CD4-positive, alpha-beta T cell (primary cell): ENCODE measurements at places on chromosomes 11 and 22.

DNA sequence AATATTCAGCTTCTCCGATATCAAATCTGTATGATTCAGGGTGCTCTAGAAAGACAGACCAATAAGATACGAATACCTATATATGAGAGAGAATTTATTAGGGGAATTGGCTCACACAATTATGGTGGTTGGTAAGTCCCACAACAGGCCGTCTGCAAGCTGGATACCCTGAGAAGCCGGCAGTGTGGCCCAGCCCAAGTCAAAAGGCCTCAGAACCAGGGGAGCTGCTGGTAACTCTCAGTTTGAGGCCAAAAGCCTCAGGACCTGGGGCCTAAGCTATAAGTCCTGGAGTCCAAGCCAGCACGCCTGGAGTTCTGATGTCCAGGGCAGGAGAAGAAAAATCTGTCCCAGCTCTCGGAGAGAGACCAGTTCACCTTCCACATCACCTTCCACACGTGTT lies 318.7 kb downstream of the BRD1 start:
- no peak for DNase-seq

- DNase-seq = no peak
Observed at GRCh38 chr11:82233201-82233600, 500.5 kb downstream of the FAM181B start.

GRCh38 chr11:122594986-122595645 lies 60.4 kb upstream of the UBASH3B start:
- DNase-seq = no peak

DNA sequence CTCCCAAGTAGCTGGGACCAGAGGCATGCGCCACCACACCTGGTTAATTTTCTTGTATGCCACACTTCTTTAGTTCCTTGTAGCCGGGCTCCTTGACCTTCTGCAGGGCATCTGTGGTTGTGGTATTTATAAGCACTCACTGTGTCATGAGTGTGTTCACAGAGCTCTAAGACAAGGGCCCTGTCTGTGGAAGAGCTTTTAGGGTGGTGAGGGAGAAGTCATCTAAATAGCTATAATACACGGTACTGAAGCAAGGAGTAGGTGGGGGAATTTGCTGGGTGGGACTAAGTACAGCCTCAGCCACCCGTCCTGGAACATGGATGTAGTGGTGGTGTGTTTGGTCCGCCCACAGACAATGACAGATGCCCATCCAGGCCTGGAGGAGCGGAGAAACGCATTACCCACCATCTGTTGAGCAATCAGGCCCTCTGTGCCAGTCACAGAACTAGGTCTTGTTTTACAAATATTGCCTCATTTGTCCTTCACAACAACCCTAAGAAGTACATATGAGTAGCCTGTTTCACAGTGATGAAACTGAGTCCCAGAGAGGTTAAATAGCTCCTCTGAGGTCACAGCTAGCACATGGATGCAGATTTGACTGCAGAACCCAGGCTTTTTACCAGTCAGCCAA lies 10.1 kb downstream of the ACO2 start:
- DNase-seq = no peak

- no peak for DNase-seq
Observed at GRCh38 chr11:110200241-110200640, 96.2 kb downstream of the RDX start.

GRCh38 chr11:20739577-20739976 lies 70.2 kb downstream of the NELL1 start:
- DNase-seq = no peak

GRCh38 chr11:57787920-57788702 lies 26.5 kb downstream of the CTNND1 start:
- no peak for DNase-seq

GRCh38 chr22:32862936-32863661 lies 61.6 kb downstream of the TIMP3 start:
- DNase-seq = no peak

GRCh38 chr11:35845860-35846259 lies 98.0 kb upstream of the LDLRAD3 start:
- no peak for DNase-seq

DNA sequence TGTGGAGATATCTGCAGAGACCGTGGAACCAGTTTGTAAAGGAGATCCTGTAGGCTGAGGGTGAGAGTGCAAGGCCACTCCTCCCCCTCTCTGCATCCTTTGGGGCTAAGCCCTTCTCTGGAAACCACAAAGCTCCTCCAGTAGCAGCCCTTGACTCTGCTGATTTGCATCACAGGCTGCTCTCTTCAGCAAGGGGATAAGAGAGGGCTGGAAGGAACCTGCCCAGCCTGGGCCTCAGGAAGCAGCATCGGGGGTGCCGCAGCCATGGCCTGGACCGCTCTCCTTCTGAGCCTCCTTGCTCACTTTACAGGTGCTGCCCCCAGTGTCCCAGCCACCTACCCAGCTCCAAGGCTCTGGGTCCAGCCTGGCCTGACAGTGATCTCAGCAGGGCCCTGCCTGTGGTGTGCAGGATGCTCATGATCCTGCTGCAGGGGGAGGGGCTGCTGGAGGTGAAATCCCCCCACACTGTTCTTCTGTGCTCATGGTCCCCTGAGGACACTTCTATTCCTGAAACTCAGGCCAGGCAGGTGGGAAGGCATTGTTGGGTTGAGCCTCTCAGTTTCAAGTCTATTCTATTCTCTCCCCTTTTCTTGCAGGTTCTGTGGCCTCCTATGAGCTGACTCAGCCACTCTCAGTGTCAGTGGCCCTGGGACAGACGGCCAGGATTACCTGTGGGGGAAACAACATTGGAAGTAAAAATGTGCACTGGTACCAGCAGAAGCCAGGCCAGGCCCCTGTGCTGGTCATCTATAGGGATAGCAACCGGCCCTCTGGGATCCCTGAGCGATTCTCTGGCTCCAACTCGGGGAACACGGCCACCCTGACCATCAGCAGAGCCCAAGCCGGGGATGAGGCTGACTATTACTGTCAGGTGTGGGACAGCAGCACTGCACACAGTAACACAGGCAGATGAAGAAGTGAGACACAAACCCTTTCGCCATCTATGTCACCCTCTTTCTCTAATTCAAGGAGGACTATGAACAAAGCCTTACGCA lies 68.5 kb upstream of the IGLL5 start:
- no peak for DNase-seq

- no peak for DNase-seq
Observed at GRCh38 chr11:87724358-87724757, 450.9 kb downstream of the RAB38 start.

DNA sequence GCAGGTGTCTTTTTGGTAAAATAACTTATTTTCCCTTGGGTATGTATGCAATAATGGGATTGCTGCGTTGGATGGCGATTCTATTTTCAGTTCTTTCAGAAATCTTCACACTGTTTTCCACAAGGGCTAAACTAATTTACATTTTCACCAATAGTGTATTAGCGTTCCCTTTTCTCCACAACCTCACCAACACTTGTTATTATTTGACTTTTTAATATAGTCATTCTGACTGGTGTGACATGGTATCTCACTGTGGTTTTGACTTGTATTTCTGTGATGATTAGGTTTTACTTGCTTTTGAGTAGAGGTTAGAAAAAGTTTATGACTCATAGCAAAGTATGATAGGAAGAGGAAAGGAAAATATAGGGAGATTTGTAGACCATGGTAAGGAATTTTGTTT lies 92.3 kb downstream of the DLG2 start:
- DNase-seq = no peak

DNA sequence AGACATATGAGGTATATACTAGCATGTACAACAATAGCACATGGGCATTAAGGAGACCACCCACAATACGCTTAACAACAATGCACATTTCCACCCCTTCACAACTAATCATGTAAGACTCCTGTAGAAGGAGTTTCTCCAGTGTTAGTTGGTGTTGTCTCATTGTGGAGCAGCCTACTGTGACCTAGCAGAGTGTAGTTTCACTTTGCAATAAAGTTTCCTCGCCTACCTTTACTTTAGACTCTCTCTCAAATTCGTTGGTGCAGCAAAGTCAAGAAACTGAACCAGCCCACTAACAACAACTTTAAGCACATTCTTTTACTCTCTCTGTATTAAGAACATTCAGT lies 863.6 kb downstream of the FAM181B start:
- no peak for DNase-seq

GRCh38 chr22:31139866-31140716 lies at the start of gene PLA2G3:
TSS of gene PLA2G3 (minus strand) at chr22:31140508. CDS start at chr22:31140354, 154 bp downstream.
- DNase-seq = no peak

DNA sequence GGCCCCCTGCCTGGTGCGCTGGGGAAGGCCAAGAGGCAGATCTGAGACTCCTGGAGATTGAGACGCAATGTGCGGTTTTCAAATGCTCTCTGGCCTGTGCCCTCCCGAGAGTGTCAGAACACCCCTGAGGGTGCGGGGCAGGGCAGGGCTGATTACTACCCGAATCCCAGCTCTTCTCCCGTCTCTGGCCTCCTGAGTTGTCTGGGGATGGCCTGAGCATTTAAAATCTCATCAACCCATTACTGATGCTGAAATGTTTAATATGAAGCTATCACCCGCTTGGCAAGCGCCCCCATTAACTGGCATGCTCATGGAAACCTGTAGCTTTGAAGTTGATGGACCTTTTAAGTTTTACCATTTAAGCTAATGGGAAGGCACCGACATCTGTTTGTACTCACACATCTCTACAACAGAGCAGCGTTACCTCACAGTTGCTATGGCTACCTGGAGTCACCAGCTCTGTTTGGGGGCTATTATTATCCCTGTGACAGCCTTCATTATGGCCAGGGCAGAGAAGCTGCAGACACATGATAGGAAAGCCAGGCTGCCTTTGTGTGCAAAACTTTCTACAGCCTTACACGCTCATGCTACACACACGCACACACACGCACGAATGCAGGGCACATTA lies 3.6 kb upstream of the MB start:
- DNase-seq = no peak

GRCh38 chr11:122322329-122322728 lies 206.3 kb upstream of the BLID start:
- DNase-seq = no peak

DNA sequence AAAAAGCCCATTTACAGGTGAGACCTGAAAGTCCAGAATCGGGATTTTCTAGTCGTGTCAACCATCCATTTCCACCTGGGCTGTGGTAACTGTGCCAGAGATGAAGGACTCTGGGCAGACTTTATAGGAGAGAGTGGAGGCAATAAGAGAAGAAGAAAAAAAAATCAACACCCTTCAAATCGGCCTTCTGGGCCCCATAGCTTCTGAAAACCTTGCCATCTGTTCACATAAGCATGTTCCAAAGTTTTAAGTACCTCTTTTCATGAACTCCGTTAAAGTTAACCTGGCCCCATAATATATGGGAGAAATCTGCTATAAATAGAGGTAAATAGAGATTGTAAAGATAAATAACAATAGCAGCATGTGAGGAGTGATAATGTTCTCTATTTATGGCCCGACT lies 470.5 kb downstream of the MIAT start:
- DNase-seq = no peak

GRCh38 chr11:120747850-120748814 lies 236.6 kb downstream of the GRIK4 start:
- no peak for DNase-seq

- peak; percentile 72 for DNase-seq
Observed at GRCh38 chr11:64745521-64746328, 1.8 kb upstream of the RASGRP2 start.

- DNase-seq = no peak
Observed at GRCh38 chr11:24828938-24829605, 332.2 kb downstream of the LUZP2 start.

DNA sequence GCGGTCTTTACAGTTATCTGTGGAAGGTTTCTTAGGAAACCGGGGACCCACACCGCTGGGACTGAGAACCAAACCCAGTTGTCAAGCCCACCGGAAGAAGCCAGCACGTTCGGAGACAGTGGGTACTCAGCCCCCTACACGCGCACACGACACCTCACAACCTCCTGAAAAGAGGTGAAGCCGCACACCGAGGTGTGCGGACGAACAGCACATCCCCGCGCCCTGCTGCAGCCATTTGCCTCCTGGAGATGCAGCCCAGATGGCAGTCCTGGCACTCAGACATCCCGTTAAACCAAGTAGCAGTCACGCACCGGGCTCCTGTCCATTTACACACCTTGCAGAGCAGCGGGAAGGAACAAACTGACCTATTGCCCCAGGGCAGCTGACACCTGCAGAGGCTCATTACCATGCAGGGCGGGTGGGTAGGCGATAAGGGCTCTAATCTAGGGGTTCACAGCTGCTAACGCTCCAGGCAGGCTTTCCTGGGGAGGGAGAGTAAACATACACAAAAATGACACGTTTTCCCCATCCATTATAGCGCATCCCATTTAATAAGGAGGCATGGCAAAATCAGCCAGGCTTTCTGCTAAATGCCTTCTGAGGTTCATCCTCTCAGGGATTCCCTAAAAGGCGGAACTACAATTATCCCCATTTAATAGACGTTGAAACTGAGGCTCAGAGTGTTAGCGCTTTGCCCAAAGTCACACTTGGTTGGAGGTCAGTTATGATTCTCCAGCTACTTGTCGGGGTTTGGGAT lies 864 bp upstream of the EHBP1L1 start:
- no peak for DNase-seq

GRCh38 chr22:43409046-43409445 lies 2.8 kb upstream of the MPPED1 start:
- DNase-seq = no peak

GRCh38 chr11:113493206-113493605 lies 18.0 kb upstream of the DRD2 start:
- DNase-seq = no peak

- DNase-seq = peak; percentile 45
Observed at GRCh38 chr11:44595964-44596381, 30.5 kb downstream of the CD82 start.

DNA sequence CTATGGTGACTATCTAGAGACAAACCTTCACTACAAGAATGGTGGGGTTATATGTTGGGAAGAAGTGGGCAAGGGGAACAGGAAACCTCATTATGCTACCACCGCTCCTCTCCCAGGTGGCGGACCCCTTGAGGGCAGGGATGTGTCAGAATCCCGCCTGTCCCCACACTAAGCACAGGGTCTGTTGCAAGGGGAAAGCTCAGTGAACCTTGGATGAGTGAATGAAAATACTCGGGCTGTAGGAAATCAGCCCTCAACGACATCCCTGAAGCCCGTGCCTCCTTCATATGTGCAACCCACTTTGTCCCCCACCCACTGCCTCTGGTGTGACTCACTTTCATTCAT lies 68.2 kb upstream of the AMPD3 start:
- DNase-seq = no peak

GRCh38 chr22:37578002-37578401 lies 1.9 kb downstream of the LGALS2 start:
- DNase-seq = no peak

GRCh38 chr11:16924826-16925560 lies 89.2 kb downstream of the PLEKHA7 start:
- no peak for DNase-seq

DNA sequence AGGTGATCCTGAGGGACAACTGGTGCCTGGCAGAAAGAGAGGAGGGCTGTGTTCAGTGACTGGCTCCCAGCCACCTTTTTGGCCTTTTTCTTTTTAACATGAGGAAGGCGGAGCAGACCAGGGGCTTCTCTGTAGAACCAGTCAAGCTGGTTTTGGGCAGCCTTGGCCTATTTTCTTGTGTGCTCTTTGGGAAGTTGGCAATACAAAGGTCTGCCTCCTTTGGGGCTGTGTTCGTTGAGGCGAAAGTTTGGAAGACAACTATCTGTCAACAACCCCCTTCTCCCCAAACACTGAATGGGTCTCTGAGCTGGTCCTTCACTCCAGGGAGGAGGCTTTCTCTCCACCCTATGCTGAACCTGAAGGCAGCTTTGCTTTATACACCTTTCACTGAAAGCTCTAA lies 8.5 kb downstream of the MARK2 start:
- no peak for DNase-seq
